NB4 (cell line): ENCODE measurements at places on chromosomes 7 and 10.
A peak's percentile ranks its signal among the peaks of the same experiment; 100 is the strongest.

GRCh38 chr7:101163279-101164070, 1.9 kb downstream of the VGF start:
- peak; percentile 82 for DNase-seq

DNA sequence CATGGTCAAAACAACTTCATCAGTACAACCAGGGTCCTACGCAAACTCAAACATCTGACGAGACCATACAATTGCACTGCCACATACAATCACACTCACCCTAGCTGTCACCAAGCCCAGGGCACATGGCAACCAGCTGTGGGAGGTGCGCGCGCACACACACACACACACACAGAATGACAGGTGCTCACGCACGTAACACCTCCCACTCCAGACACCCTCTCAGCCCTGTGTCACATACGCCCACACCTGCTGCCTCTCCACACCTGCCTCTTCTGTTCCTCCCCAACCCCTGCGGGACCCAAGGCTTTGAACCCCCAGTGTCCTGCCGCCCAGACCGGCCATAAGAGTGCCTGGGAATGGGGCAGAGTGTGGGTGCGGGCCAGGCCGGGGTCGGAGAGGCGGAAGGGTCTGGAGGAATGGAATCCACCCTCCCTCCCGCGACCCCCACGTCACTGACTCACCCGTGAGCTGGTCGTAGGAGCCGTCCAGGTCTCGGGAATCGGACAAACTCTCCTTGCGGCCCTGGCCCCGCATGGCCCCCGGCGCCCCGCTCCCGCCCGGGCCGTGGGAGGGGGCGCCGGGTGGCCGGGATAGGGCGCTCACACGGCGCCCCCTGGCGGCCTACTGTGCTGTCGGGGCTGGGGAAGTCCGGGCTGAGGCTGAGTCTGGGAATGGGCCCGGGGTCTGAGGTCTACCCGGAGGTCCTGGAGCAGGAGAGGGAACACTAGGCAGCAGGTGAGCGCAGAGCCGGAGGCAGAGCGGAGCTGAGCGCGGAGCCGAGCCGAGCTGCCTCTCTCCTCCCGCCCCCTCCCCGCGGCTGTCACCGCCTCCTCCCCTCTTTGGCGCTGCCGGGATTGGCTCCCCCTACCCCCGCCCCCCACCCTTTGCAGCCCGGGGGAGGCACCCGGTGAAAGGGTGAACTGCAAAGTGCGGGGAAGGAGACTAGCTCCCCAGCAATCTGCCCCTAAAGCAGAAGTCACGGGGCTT, at the start of gene KCNIP2:
TSS of gene KCNIP2 (minus strand) at position 769 of the 990 bp plus-strand sequence. CDS start at position 537, 232 bp downstream.
- peak; percentile 73 for DNase-seq

- DNase-seq, result no peak
Observed at GRCh38 chr7:157825325-157825724, 488.5 kb downstream of the DNAJB6 start.

DNA sequence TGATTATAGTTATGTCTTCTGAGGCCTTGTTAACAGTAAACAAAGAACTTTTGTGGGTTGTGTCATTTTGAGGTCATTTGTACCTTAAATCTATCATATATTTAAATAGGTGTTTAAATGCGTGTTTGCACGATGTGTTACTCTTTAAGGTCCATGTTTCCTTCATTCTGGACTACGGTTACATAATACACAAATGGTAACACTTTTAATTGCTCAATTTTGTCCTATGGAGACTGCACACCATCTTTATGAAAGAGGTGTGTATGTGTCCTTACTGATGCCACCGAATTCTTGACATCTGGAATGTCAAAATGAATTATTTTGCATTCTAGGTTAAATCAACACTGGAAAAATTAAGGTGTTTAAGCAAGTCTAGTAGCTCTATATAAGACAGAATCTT, 1.7 kb downstream of the PALS2 start:
- DNase-seq, result peak; percentile 25

DNA sequence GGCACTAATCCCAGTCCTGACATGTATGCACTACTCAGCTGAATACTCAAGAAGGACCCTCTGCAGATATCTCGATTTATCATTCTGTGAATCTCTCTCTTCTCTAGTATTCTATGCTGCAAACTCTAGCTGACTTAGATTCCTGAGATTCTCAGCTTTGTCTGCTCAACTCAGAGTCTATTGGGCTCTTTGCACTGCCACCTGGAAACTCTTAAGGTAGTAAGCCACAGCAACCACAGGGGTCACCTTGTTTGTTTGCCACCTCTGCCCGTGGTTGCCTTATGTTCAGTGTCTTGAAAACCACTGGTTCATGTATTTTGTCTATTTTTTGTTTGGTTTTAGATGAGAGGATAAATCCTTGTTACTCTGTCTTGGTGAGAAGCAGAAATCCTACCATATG, 72.9 kb downstream of the SP8 start:
- no peak for DNase-seq

- DNase-seq, result no peak
Observed at GRCh38 chr10:130495116-130495862, 359.1 kb downstream of the GLRX3 start.

DNA sequence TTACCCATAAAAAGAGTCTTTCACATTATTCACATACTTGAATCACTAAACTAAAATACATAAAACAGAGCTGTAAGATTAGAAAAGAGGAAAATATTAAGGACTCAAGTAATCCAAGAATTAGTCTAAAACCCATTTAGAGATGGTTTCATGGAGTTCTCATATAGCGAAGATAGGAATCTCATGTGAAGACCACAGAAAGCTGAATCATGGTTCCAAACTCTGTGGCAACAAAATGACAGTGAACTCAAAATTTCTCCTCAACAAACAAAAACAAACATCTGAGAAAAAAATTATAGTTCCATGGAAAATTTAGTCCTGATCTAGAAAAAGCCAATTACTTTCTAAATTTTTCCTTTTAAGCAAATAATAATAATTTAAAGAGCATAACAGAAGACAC, 34.6 kb downstream of the BAZ1B start:
- no peak for DNase-seq

DNA sequence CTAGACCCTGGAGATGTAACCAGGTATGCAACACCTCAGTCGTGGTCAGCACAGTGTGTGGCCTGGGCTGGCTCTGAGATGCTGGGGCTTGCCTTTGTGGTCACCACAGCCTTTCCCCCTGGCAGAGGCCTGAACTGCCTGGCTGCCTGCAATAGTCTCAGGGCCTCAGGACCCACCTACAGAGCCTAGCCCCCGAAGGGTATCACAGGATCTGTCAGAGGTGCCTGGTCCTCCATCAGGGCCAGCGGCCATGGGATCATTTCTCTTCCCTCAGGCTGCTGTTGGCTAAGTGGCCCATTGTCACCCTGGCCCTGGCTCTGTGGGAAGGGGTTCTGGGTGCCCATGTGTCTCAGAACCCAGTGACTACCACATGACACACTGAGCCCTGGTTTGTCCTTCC, 141.6 kb downstream of the CYP26A1 start:
- no peak for DNase-seq

- DNase-seq, result no peak
Observed at GRCh38 chr7:121624958-121625357, 228.8 kb upstream of the FAM3C start.

DNA sequence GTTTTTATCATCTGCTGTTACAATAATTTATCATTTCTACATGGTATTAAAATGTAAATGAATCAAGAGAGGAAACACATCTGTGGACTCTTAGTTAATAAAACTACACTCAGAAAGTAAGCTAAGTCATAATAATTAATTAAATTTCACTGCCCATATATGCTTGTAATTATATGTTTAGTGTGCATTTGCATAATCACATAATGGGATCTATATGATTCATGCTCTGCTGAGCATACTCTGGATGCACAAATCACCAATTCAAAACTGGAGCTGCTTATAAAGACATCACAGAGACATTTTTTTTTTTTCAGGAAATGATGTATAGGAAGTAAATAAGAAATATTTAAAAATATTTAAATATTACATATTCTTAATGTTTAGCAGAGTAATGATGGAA, 151.6 kb upstream of the STEAP4 start:
- DNase-seq, result no peak

- DNase-seq, result no peak
Observed at GRCh38 chr7:132485600-132486273, 90.5 kb downstream of the PLXNA4 start.

DNA sequence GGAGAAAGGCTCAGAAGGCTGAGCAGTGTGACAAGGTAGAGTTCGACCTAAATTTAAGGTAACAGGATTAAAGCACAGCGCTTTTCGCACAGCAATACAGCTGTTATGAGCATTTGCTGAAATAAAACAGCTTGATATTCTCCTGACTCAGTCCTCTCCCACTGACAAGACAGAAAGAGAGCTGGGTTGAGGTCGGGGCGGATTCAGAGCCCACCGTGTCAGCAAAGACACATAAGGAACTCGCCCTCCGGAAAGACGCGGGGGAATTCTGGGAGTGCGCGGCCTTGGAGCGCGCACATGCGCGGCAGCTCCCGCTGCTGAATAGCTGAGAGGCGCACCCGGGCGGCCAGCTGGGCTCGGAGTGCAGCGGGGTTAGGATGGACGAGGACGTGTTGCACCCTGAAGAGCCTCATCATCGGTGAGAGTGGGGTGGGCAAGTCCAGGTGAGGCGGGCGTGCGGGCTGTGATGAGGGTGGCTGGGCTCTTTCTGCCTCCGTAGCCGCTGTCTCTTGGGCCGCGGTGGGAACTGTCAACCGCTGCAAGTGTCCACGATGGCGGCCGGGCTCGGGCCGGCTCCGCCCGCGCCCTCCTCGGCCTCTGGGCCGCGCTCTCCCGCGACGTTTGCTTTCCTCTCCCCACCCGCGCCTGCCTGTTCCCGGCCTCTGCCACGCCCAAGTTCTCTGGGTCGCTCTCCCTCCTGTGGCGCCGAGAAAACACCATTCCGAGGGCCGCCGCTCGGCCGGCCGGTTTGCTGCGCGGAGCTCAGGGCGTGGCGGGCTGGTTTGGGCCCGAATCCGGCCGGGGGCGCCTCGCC, 120.6 kb downstream of the LYZL1 start:
- peak; percentile 72 for DNase-seq

GRCh38 chr7:111953611-111954010, 252.6 kb downstream of the DOCK4 start:
- peak; percentile 54 for DNase-seq

- no peak for DNase-seq
Observed at GRCh38 chr10:77869626-77870420, 56.7 kb downstream of the DLG5 start.

GRCh38 chr10:71635251-71635866, 84.2 kb downstream of the C10orf105 start:
- DNase-seq, result no peak

- DNase-seq, result no peak
Observed at GRCh38 chr10:18010050-18010449, 58.3 kb downstream of the SLC39A12 start.

DNA sequence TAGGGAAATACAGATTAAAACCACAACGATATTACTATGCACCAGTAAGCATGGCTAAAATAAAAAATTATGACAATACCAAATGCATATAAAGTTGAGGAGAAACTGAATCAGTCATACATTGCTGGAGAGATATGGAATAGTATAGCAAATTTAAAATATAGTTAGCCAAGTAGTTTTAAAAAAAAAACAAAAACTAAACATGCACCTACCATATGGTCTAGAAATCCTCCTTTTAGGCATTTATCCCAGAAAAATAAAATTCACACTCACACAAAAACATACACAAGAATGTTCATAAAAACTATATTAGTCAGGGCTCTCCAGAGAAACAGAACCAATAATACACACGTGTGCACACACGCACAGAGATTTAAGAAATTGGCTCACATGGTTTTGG, 175.8 kb downstream of the IPMK start:
- DNase-seq, result no peak

DNA sequence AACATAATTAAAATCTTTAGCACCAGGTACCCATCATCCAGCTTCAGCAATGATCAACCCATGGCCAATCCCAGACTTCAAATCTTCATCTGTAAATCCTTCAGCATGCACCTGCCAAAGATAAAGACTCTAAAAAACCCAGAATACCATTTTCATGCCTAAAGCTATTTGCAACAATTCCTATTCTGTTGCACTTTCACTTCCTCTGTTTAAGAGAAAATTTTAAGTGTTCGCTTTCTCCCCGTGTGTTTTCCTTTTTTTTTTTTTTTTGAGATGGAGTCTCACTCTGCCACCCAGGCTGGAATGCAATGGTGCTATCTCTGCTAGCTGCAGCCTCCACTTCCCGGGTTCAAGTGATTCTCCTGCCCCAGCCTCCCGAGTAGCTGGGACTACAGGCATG, 31.8 kb upstream of the HTR5A start:
- DNase-seq, result no peak

DNA sequence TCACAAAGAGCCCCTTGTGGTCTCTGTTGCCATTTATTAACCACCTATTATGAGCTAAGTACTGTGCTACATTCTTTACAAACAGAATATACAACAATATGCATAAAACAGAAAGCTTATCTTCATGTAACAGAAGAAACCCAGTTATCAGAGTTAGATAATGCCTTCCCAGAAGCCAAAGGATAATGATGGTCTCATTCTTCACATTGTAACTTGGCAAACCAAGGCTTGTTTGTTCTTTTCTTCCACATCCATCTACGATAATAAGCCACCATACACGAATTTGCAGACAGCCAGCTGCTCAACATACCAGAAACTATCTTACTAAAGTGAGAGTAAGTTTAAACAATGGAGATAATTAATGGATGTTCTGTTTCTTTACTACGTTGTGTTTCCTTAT, 127.6 kb downstream of the NEBL start:
- no peak for DNase-seq

DNA sequence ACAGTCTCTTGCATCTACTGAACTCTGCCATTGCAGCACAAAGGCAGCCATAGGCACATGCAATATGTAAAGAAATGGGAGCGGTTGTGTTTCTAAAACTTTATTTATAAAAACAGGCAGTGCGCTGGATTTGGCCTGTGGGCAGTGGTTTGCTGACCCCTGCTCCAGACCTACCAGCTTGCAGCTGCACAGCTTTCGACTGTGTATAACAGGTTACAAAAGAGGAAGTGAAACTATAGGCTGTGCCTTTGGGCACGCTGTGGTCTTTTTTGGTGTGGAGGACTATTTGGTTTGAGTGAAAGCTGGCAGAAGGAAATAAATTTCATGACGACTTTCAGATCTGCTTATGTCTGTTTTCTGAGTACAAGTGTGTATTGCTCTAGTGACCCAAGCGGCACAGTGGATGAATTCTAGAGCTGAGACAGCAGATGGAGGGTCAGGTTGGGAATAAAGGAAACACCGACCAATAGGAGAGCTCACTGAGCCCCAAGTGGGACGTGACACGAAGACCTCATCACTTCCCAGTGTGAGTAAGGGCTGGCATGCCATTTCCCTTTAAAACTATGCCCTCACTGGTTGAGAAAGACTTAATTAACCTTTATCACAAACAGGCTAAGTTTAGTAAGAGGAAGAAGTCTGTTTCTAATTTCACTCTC, 152.7 kb downstream of the ANK3 start:
- DNase-seq, result peak; percentile 95

- DNase-seq, result no peak
Observed at GRCh38 chr10:33542752-33543505, 208.5 kb upstream of the NRP1 start.

GRCh38 chr7:47827871-47828270, 120.4 kb downstream of the PKD1L1 start:
- DNase-seq, result no peak

GRCh38 chr7:73682745-73683055, 553 bp downstream of the DNAJC30 start:
- DNase-seq, result no peak

- DNase-seq, result peak; percentile 72
Observed at GRCh38 chr7:148242294-148242821, 348.2 kb upstream of the C7orf33 start.

- no peak for DNase-seq
Observed at GRCh38 chr7:126658684-126659083, 594.1 kb downstream of the GRM8 start.
